ENCODE measurements at places on chromosomes 6 and 20.

- peaks cover 67% of the 10 kb centered on the region for H3K27me3 ChIP-seq
- DNase-seq: no peak
- H3K4me1 ChIP-seq: peaks cover 26% of the 10 kb centered on the region
- no peak overlapping the region for H3K27ac ChIP-seq
Observed at GRCh38 chr20:46204594-46205186, 86.6 kb downstream of the CD40 start.

DNA sequence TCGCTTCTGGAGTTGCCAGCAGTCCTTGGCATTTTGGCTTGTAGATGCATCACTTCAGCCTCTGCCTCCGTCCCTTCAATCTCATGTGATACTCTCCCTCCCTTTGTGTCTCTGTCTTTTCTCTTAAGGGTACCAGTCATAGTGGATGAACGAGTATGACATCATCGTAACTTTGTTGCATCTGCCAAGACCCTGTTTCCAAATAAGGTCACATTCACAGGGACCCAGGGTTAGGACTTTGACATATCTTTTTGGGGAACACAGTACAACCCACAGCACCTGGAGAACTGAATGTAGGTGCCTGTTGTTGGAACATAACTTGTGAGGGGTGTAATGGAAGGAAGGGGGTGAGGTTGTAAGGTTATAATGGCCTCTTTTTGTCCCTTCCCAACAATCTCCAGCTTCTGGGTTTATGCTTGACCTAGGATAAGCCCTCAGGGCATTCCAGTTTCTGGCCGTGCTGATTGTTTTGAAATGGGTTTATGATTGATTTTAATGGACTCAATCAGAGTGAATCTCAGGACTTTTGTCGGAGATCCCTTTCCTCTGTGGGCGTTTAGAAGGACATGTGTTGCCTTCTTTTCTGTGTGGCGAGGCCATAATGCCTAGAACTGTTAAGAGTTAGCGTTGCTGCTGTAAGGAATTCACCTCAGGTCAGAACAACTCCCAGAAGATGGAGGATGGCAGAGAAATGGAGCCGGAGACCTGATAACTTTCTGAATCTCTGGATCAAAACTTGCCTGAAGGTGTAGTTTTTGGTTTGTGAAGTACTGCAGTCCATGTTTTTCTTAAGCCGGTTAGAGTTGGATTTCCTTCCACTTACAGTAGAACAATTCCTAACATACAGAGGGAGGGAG lies 9.2 kb downstream of the ATRN start:
- no peak overlapping the region for H3K4me3 ChIP-seq
- H3K4me1 ChIP-seq: peaks cover 17% of the 10 kb centered on the region

- DNase-seq: no peak
- H3K4me1 ChIP-seq: peaks cover 59% of the 10 kb centered on the region
- no peaks in the 10 kb centered on the region for H3K27me3 ChIP-seq
- H3K36me3 ChIP-seq: peaks cover 20% of the 10 kb centered on the region
- no peak overlapping the region for H3K27ac ChIP-seq
Observed at GRCh38 chr6:107730106-107730505, 94.0 kb downstream of the SCML4 start.

DNA sequence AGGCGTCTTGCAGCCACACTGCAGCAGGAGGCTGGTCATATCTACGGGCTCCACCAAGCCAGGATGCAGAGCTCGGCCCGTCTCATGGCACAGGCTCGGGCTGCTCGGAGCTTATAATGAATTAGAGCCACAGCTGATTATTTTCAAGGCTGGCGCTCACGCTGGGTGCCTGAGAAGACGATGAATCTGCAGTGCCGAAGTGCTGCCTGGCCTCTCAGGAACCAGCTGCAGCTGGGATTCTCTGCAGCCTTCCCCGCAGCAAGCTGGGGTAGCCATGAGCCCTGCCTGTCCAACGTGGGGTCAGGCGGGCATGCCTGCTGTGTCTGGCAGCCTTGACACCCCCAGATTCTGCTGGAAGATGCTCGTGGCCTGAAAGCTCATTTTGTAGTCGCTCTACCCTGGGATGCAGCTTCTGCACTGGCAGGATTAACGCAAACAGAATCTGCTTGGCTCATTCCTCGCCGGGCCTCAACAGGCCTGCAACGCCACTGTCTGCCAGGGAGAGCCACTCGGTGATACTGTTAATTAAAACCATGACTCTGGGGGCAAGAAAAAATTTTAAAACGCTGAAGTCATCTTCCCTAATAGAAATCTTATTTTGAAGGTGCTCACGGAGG lies 104.3 kb downstream of the CDH26 start:
- no peak for DNase-seq
- H3K4me3 ChIP-seq: no peak overlapping the region
- H3K27me3 ChIP-seq: no peaks in the 10 kb centered on the region

- H3K27ac ChIP-seq: no peak overlapping the region
- H3K4me3 ChIP-seq: no peak overlapping the region
- no peak for DNase-seq
- H3K36me3 ChIP-seq: peaks cover 3% of the 10 kb centered on the region
- H3K4me1 ChIP-seq: peaks cover 5% of the 10 kb centered on the region
Observed at GRCh38 chr6:38484656-38485055, 155.1 kb downstream of the BTBD9 start.

DNA sequence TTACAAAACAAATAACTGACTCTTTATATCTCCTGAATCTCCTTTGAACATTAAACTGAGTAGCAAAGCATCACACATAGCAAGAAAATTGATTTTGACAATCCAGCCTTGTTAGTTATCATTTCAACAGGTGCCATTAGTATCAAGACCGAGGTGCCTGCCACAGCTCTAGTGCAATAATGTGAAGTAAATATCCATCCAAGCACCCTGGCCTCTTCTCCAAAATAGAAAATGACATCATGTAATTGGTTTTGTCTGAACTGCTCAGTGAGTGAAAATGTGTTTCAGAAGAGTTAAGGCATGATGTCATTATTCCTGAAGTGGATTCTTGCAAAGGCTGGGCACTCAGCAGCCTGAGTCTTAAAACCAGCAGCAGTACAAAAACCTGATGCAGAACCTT lies 341.4 kb downstream of the PLCB1 start:
- no peaks in the 10 kb centered on the region for H3K36me3 ChIP-seq
- no peak for DNase-seq
- H3K4me1 ChIP-seq: peaks cover 29% of the 10 kb centered on the region
- no peak overlapping the region for H3K4me3 ChIP-seq

DNA sequence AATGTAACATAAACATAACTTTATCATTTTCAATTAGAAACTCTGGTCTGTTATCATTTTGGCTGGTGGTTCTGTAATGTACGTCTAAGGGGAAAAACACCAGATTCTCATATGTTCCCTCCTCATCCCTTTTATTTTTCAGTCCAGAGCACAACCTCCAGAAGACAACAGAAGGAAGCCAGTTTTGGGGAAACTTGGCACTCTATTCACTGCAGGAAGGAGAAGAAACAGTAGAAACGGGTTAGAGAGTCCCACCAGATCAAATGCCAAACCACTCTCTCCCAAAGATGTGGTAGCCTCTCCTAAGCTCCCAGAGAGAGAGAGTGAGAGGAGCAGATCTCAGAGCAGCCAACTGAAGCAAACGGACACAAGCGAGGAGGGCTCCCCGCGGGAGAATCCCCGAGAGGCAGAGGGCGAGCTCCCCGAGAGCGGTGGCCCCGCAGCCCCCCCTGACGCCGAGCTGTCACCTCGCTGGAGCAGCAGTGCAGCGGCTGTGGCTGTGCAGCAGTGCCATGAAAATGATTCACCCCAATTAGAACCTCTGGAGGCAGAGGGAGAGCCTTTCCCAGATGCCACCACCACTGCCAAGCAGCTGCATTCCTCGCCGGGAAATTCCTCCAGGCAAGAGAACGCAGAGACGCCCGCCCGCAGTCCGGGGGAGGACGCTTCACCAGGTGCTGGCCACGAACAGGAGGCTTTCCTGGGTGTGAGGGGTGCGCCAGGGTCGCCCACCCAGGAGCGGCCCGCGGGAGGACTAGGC lies 117.8 kb downstream of the RTN4IP1 start:
- H3K4me3 ChIP-seq: peak overlapping the region; percentile 91
- H3K4me1 ChIP-seq: peaks cover 46% of the 10 kb centered on the region
- peak overlapping the region; percentile 88 for H3K27ac ChIP-seq

GRCh38 chr6:89298680-89299465 lies 16.2 kb downstream of the GABRR2 start:
- no peak for DNase-seq
- peak overlapping the region; percentile 90 for H3K27ac ChIP-seq
- peaks cover 21% of the 10 kb centered on the region for H3K4me1 ChIP-seq
- H3K36me3 ChIP-seq: peaks cover 15% of the 10 kb centered on the region
- H3K27me3 ChIP-seq: no peaks in the 10 kb centered on the region

DNA sequence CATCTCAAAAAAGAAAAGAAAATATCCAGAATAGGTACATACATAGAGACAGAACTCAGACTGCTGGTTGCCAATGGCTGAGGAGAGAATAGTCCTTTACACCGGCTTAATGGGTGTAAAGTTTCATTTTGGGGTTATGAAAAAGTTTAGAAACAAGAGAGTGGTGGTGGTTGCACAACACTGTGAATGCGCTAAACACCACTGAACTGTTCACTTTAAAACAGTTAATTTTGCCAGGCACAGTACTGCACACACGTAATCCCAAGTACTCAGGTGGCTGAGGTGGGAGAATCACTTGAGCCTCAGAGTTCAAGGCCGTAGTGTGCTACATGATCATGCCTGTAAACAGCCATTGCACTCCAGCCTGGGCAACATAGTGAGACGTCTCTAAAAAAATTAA lies 7.6 kb downstream of the ILRUN start:
- H3K36me3 ChIP-seq: peaks cover 8% of the 10 kb centered on the region
- peaks cover 54% of the 10 kb centered on the region for H3K4me1 ChIP-seq
- no peak overlapping the region for H3K27ac ChIP-seq
- no peak for DNase-seq

- peaks cover 82% of the 10 kb centered on the region for H3K27me3 ChIP-seq
- no peak overlapping the region for H3K27ac ChIP-seq
- no peak overlapping the region for H3K4me3 ChIP-seq
- no peaks in the 10 kb centered on the region for H3K4me1 ChIP-seq
- no peak for DNase-seq
- H3K36me3 ChIP-seq: no peaks in the 10 kb centered on the region
Observed at GRCh38 chr20:39107741-39108140, 145.6 kb downstream of the DHX35 start.

DNA sequence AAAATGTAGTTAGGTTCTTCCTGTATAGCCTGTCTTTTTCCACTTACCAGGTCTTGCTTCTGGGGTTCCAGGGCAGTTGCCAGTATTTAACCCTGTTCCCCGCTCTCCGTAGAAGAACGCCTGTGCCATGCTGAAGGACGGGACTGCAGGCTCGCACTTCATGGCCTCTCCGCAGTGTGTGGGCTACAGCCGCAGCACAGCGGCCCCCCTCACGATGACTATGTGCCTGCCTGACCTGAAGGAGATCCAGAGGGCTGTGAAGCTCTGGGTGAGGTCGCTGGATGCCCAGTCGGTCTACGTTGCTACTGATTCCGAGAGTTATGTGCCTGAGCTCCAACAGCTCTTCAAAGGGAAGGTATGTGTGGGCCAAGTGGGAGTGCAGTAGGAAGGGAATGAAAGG lies 23.0 kb downstream of the POFUT1 start:
- no peaks in the 10 kb centered on the region for H3K27me3 ChIP-seq
- peaks cover 25% of the 10 kb centered on the region for H3K4me1 ChIP-seq

DNA sequence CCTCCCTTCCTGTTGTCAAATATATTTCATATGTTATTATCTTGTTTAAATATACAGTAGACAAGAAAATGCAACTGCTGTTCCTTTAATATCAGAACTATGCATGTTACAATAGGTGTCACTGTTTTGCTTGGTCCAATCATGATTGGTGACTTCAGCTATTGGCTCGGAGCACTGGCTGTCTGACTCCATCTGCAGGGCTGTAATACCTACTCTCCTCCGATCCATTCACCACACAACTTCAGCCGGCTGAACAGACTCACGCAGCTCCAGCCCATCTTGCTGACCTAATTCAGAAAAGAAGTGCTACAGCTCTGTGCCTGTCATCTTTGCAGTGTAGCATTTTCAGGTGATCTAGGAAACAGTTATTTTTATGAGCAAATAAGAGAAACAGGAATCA lies at the start of gene BTBD3:
BTBD3 (plus strand) TSS at position 231 of the 400 bp plus-strand sequence. CDS start 383 bp downstream, outside the sequence.
- H3K4me3 ChIP-seq: no peak within 1 kb of the TSS
- H3K36me3 ChIP-seq: no peaks in the 10 kb centered on the region
- no peaks in the 10 kb centered on the region for H3K4me1 ChIP-seq

DNA sequence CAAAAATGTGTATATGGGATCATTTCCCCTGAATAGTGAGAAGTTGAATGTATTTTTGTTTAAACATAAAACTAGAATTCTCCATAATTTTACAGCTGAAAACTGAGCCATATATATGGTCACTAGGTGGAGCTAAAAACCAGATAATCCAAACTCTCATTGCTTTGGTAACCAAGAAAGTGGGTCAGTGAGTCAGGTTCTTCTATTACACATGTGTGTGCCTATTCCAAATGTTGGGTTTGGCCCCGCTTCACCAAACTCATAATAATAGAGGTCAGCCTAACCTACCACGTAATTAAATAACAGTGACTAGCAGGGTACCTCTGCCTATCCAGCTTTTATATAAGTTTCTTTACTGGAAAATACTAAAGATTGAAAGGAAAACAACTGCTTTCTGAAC lies 19.3 kb upstream of the RNGTT start:
- no peaks in the 10 kb centered on the region for H3K36me3 ChIP-seq
- DNase-seq: no peak
- H3K4me1 ChIP-seq: no peaks in the 10 kb centered on the region
- no peak overlapping the region for H3K4me3 ChIP-seq

DNA sequence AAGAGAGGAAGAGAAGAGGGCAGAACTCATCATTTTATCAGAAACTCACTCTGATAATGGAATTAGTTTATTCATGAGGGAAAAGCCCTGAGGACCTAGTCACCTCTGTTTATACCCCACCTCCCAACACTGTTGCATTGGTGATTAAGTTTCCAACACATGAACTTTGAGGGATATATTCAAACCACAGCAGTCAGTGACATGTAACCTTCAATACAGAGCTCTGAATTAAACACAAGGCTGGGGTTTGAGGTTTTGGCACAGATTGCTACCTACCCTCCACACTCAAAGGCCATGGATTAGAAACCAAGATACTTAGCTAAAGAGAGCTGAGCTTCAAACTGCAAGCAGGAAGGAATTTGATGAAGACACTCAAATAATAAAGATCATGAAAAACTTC lies 48.5 kb upstream of the MOCS1 start:
- DNase-seq: no peak
- H3K27me3 ChIP-seq: peaks cover 28% of the 10 kb centered on the region
- no peak overlapping the region for H3K4me3 ChIP-seq
- H3K4me1 ChIP-seq: no peaks in the 10 kb centered on the region

GRCh38 chr20:41300383-41300782 lies 17.1 kb downstream of the ZHX3 start:
- DNase-seq: no peak
- H3K27me3 ChIP-seq: no peaks in the 10 kb centered on the region
- no peaks in the 10 kb centered on the region for H3K4me1 ChIP-seq
- H3K36me3 ChIP-seq: no peaks in the 10 kb centered on the region
- no peak overlapping the region for H3K27ac ChIP-seq
- no peak overlapping the region for H3K4me3 ChIP-seq

- no peaks in the 10 kb centered on the region for H3K4me1 ChIP-seq
- no peaks in the 10 kb centered on the region for H3K36me3 ChIP-seq
- no peaks in the 10 kb centered on the region for H3K27me3 ChIP-seq
Observed at GRCh38 chr20:6700563-6701329, 66.7 kb upstream of the BMP2 start.

All from central memory CD8-positive, alpha-beta T cell (primary cell).